Renal pelvis (tissue), 12 donors: ENCODE measurements at places on chromosomes 7 and 10.

DNA sequence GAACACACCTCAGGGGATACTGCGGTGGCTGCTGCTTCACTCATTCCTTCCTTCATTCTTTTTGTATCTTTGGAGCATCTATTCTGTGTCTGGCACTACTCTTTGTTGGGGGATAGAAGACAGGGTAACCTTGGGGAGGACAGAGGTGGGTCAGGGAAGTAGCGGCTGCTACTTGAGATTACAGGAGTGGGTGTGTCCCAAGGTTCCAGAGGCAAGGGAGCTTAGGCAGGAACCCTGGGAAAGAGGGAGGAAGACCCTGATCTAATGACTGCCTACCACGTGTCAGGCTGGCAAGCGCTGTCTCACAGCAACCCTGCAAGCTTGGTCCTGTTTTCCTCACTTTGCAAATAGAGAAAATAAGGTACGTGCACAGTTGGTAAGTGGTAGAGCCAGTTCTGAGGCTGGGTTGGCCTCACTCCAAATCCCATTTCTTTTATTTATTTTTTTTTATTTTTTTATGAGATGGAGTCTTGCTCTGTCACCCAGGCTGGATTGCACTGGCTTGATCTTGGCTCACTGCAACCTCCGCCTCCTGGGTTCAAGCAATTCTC is 985.9 kb upstream of the ZNF722 start:
- no peak for DNase-seq

DNA sequence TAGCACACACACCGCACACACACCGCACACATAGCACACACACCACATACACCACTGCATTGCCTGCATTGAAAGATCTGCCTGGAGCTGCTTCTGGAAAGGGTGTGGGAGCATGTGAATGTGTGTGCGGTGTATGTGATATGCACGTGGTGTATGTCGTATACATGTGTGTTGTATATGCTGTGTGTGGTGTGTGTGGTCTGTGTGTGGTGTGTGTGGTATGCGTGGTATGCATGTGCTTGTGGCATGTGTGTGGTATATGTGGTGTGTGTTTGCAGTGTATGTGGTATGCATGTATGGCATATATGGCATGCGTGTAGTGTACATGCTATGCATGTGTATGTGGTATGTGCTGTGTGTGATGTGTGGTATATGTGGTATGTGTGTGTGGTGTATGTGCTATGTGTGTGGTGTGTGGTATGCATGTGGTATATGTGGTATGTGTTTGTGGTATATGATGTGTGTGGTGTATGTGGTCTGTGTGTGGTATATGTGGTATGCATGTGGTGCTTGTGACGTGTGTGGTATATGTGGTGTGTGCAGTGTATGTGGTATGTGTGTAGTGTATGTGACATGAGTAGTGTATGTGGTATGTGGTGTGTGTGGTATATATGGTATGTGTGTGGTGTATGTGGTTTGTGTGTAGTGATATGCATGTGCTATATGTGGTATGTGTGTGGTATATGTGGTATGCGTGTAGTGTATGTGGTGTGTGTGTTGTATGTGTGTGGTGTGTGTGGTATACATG is 176.2 kb downstream of the WDR37 start:
- no peak for DNase-seq

DNA sequence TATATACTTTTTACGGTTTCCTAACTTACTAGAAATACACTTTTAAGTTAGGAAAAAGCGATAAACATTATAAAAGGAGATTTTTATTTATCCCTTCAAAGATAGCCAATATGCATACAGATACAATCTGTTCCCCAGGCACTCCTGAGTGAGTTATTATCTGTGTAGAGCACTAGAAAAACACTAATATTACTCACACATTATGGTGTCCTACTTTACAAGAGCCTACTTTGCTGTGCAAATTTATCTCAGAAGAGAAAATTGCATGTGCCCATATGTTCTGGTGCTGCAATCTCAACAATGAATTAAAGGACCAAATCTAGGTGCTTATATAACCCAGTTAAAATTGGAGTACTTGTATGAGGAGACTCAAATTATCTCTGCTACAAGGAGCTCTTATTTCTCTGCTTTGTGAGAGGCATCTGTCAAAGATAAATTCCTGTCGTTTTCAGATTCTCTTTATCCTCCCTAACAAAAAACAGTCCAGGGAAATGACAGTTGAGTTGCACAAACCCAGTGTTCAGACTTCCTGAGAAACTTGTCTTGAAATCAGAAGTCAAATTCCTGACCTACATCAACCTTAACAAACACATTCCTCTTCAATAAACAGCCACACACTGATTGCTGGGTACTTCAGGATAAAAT is 28.9 kb downstream of the CPA1 start:
- no peak for DNase-seq

- no peak for DNase-seq
Measured at GRCh38 chr10:101704331-101704730, 9.4 kb upstream of the FBXW4 start.

DNA sequence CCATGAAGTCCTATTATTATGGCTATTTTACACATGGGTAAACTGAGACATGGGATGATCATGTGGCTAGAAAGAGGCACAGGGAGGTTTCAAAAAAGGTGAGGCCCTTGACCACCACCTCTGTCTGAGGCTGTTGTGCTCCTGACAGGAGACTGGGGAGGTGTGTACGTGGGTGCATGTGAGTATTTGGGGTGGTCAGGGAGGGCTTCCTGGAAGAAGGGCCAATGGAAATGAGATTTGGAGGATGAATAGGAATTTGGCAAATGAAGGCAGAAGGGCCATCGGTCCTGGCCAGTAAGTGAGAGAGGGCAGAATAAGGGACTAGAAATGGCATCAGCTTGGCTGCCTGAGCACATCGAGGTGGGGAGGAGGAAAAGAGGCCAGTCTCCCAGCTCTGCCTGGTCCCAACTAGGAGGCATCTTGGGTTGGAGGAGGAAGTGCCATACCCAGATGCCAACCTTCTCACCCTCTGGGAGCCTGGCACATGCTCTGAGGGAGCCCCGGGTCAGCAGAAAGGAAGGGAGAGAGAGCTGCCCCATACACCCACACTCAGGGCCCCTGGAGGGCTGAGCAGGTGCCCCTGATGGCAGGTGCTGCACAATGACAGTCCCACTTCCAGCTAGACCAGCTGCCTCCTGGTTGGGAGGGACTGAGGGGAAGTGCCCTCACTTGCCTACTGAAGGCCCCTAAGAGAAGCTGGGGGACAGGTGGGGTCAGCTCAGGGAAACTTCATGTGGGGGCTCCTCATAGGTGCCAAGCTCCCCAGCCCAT is 47.7 kb downstream of the CDH23 start:
- DNase-seq, result no peak

- DNase-seq, result no peak
Measured at GRCh38 chr10:71695502-71696476, 23.8 kb downstream of the C10orf105 start.

DNA sequence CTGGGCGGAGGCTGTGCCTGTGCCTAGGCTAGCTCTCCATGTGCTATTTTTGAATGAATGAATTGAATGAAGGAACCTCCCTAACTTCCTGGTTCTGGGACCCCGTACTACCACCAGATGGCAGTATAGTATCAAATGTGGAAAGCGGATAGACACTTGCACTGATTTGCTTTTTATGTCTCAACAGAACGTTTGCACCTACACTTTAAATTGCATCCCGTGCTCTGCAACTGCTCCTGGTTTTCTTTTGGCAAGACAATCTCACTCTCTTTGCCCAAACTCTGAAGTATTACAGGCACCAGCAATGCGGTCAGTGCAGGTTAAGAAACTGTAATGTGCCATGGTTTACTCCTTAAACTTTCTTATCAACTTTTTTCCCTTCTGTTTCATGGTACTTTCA is 6.5 kb downstream of the FZD8 start:
- no peak for DNase-seq

DNA sequence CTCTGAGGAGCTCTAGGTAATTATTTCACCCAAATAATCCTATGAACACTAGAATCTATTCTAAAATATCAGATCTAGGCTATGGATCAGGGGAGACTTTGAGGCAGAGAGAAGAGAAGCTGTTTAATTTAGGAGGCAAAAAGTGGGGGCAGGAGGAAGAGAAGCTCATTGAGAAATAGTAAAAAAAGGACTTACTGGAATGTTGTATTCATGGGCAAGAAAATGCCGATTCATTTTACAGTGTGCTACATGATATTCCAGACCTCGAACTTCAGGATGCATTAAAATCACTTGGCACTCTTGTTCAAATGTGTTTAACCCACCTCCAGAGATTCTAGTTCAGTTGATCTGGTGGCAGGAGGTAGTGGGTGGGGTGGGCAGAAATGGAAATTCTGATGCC is 109.5 kb upstream of the ITGB1 start:
- DNase-seq, result no peak

DNA sequence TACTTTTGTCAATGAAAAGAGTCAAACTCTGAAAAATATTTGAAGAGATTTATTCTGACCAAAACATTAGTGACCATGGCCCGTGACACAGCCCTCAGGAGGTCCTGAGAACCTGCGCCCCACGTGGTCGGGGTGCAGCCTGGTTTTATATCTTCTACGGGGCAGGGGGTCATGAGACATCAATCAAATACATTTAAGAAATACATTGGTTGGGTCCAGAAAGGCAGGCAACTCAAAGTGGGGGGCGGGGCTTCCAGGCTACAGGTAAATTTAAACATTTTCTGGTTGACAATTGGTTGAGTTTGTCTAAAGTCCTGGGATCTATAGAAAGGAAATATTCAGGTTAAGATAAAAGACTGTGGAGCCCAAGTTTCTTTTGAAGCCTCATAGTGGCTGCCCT is 34.8 kb upstream of the BNIP3 start:
- no peak for DNase-seq

- no peak for DNase-seq
Measured at GRCh38 chr10:60645980-60646379, 132.3 kb upstream of the CDK1 start.

GRCh38 chr10:75043256-75044131 is 68.0 kb upstream of the SAMD8 start:
- no peak for DNase-seq

DNA sequence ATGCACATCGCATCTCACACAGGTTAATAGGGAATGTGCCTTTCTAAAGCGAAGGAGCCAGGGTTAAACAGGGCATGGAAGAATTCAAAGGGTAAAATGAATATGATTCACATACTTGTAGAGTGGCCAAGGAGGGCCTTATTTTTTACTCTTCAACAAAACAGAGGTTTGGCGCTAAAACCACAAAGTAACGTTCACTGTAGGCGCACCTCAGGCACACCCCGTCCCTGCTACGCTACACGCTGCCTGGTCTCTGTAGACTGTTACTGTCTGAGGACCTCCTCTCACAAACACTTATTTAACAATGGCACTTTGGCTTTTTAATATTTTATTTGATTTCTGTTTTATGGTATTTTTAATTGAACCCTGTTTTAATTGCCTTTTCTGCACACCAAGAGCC is 462.1 kb upstream of the GALNT17 start:
- no peak for DNase-seq

GRCh38 chr7:103765901-103766300 is 223.6 kb downstream of the RELN start:
- DNase-seq, result no peak

- DNase-seq, result no peak
Measured at GRCh38 chr10:35226507-35226906, 99.9 kb downstream of the CREM start.
